ENCODE measurements at places on chromosomes 2 and 18.

- peak; percentile 65 for DNase-seq
Measured at GRCh38 chr2:236665101-236665500, 95.5 kb downstream of the ACKR3 start.

- DNase-seq = no peak
Measured at GRCh38 chr2:11228692-11229091, 73.4 kb downstream of the SLC66A3 start.

DNA sequence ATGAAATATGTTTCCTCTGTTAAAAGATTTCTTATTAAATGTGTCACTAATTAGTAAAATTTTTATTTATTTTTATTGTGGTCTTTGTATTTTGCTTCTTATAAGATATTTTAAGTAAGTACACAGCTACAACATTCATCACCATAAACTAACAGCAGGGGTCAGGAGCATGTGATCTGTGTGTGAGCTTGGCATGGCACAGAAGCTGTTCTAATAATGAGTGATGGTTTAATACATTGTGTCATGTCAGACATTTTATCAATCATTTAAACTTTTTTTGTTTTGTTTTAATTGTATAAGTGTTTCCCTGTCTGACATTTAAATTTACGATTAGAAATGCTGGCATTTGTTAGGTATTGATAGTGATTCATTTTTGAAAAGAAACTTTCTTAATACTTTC is 585.4 kb downstream of the DSC3 start:
- DNase-seq = no peak

DNA sequence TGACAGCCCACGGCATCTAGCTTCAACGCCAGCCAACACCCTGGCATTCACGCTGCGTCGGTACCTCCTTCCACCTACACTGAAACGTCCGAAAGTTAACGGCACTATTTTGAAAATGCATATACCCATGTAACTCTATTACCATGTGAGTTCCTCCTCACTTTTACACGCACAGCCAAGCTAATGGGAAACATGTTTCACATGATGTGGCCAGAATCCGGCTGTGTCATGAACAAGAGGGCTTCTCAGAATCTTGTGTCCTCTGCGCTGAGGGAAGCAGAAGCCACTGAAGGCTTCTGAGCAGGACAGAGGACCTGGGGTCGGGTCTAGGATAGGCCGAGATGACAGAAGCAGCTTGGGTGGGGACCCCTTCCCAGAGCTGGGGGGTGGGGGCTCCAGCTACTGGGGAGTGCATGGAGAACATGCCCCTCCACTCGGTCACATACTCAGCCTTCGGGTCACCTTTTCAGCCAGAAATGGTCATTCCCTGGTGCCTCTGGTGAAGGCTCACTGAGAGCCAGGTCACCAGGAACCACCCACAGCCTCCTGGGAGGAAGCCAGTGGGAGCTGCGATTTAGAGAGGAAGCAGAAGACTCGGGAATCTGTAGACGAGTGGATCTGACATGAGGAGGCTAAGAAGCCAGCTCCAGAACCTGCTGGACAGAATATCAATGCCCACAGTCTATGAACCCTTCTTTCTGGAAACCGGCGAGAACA is 41.5 kb downstream of the HDAC4 start:
- DNase-seq = no peak

DNA sequence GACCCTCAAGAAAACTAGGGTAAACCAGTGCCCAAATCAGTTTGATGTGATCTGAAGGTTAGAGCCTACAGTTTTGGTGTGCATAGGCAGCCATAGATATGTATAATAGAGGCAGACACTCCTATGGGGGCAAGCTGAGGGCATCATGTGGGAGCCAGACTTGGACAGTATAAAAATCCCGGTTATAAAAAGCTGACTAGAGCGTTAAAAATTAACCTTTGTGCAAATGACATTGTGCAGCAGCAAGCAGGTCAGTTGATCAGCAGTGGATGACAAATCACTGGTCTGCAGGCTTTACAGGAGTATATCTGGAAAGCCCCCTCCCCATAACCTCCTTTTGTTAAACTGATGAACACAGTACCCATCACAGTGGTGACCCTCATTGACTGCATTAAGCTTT is 107.8 kb downstream of the CTNNA2 start:
- no peak for DNase-seq

DNA sequence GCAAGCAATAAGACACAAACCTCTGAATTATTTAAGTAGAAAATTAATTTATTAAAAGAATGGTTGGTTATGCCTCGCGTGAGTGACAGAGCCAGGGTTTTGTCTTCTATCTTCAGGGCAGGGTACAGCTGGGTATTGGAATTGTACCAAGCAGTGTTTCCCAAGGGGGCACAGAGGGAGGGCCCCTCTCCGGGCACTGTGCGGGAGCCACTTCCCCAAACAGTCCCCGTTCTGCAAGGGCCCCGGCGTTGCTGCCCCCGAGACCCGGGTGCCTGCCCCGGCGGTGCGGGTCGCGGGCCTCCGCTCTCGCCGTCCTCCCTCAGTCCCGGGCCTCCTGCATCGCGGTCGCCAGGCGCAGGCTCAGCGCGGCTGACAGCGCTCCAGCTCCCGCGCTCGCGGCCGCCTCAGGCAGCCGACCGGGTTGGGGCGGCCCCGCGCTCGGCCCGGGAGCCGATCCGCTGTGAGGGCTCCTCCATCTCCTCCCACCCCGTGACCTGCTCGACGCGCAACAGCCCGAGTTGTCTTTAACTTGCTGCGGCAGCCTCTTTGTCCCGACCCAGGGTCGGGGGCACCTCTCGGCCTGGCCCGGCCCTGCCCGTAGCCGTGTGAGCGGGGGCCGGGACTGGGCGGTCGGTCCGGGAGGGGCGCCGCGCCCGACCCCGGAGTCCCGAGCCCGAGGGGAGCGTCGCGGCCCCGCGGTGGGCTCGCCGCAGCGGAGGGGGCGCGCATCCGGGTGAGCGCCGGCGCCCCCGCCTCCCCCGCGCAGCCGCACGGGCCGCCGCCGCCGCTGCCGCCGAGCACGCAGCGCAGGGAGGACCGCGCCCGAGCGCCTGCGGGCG is 620 bp upstream of the GALNT1 start:
- DNase-seq = peak; percentile 35

DNA sequence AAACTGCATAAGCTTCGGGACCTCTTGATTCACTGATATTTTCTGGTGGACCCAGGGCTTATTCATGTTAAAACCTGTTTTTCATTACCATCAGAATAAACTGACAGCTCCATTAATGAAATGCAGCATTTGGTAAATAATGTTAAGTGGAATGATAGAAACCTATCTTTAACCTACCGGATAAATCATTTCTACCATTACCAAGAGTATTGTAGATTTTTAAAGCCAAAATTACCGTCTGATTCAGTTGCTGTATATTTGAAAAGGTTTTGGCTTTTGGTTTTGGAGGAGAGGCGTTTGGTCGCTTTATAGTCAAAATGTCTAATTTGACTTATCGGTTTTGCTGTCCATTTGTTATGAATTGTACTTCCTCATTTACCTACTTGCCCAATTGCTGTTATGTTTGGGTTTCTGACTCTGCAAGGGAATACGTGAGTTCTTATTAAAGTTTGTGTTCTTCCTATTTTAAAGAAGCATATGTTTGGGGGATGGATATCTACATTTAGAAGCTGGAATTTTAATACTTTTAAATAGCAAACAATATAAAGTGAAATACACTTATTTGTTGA is 1.0 kb upstream of the CUL3 start:
- DNase-seq = peak; percentile 61

DNA sequence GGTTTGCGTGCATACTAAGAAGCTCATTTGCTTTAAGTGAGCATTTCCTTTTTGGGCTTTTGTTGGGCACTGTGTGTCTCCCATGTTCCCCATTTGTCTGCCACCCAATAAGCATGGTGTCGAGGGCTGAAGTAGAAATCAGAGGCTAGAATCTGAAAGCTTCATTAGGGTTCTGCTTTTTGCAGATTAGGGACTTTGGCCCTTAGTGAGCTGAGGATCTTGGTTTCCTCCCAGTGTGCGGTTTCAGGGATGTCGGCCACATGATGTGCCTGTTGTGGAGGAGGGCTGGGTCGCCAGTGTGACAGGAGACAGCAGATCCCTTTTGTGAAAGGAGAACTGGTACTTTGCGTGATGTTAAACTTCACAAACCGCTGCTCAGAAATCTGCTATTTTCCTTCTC is 41.1 kb downstream of the PLEKHB2 start:
- DNase-seq = no peak

GRCh38 chr18:59689756-59690155 is 7.5 kb downstream of the CCBE1 start:
- no peak for DNase-seq

DNA sequence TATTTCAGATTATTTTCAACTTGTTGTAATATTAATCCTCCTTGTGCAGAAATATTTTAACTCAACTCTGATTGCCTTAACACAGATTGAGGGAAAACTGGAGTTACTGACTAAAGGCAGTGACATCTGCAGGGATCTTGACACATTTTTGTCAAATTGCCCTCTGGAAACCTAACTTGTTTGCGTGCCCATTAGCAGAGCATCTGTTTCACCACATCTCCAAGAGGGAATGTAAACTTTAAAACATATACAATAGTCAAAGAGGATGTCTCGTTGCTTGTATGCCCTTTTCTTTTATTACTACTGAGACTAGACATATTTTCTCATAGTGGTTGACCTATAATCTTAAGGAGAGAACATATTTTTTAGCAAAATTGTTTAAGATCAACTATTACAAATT is 14.2 kb downstream of the INPP1 start:
- DNase-seq = no peak

- DNase-seq = no peak
Measured at GRCh38 chr2:143334837-143335236, 205.6 kb downstream of the ARHGAP15 start.

- no peak for DNase-seq
Measured at GRCh38 chr2:160427629-160428404, 65.8 kb downstream of the RBMS1 start.

DNA sequence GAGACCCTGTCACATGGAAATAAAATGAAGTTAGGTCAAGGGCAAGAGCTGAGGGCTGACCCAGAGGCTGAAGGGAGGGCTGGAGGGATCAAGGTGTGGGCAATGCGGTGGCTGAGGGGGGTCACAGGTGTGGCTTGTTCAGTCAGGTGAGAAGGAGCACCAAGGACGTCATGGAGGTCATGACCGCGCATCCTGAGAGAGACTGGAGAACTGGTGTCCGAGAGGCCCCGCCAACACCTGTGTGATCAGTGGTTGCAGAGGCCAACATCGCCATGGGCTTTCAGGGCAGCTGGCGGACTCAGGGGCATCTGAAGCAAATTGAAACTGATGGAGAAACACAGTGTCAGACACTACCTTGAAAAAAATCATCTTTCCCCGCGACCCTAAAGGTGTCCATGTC is 13.0 kb downstream of the TOGARAM2 start:
- no peak for DNase-seq

DNA sequence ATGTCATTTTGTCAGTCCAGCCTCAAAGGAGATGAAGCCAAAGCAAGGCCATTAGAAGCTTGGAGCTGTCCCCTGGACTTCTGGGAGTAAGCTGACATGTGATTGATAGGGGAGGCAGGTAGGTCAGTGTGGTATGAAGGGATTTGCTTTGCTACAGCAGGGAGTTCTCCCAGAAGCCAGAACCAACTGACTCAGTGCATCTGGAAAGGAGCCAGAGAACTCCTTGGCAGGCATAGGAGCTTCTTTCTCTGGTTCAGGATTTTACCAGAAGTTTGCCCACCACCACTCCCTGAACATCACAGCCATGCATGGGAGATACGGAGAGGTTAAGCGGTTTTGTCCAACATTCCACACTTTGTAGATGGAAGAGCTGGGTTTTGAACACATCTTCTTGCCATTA is 24.5 kb upstream of the KCNE4 start:
- DNase-seq = peak; percentile 23

- DNase-seq = no peak
Measured at GRCh38 chr2:204261846-204262245, 283.4 kb upstream of the PARD3B start.

GRCh38 chr2:48755473-48755872 is at the start of gene LHCGR:
Gene LHCGR (minus strand): TSS chr2:48755724. CDS start chr2:48755671, 53 bp downstream.
- DNase-seq = no peak

- no peak for DNase-seq
Measured at GRCh38 chr2:40123326-40123725, 328.6 kb downstream of the SLC8A1 start.

GRCh38 chr2:3334392-3335345 is 42.9 kb downstream of the EIPR1 start:
- no peak for DNase-seq

GRCh38 chr18:68436485-68436884 is 278.4 kb downstream of the TMX3 start:
- DNase-seq = no peak

DNA sequence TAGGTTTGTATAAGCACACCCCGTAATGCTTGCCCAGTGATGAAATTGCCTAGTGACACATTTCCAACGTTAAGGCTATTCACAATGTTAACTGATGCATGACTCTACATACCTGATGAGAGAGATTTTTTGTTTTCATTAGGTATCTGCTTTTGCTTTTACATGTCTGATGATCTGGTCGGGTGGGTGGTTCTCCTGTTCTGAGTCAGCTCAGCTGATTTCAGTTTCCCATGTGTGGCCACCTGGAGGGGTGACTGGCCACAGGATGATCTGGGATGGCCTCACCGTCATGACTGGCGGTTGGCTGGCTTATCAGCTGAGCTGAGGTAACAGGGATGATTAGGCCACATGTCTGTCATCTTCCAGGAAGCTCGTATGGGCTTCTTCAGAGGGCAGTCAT is 33.8 kb upstream of the ACYP2 start:
- DNase-seq = no peak

GRCh38 chr2:2942225-2942624 is 435.4 kb downstream of the EIPR1 start:
- DNase-seq = no peak

GRCh38 chr18:66647671-66648070 is 43.8 kb upstream of the CDH19 start:
- no peak for DNase-seq

DNA sequence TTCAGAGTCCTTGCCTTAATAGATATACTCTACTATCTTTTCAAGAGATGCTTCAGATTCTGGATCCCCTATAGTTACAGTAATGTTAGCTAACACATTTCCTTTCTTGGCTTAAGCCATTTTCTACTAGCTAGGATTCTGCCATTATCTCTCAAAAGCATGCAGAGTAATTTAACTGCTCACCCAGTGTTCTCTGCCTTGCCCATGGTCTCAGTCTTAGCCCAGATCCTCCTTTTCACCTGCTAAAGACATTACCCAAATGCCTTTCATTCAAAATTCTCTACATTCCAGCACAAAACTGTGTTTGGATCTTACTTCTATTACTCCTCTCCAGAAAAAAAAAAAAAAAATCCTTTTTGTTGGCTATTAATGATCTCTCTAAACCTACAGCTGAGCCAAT is 474.2 kb upstream of the LRRTM1 start:
- no peak for DNase-seq

DNA sequence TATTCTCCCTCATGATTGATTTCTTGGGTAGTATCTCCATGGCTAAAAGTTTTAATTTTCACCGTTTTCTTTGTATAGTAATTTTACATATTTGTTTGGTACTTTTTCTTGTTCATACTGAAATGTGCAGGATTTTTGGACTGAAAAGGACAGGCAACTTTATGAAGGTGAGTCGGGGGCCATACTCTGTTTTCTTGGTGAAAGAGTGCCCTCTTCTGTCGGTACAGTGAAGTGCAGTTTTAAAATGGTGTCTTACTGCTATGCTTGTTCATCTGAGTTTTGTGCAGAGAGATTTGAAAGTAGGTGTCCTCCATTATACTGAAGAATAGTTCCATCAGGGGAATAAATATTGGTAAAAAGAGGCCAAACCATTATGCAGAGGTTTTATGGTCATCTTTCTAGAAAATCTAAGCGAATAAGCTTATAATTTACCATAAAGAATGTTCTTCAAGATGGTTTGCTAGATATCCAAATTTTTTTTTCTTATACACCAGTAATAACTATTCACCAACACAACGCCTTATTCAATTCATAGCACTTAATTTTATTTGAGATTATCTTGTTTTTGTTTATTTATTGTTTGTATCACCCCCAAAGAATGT is 8.7 kb upstream of the SERPINB13 start:
- no peak for DNase-seq

- DNase-seq = no peak
Measured at GRCh38 chr18:42872838-42873237, 242.6 kb downstream of the RIT2 start.

Measured in PC-9 (cell line).